ENCODE measurements at places on chromosomes 11 and 22.

- DNase-seq = no peak
Observed at GRCh38 chr11:14312736-14313438, 46.1 kb downstream of the RRAS2 start.

DNA sequence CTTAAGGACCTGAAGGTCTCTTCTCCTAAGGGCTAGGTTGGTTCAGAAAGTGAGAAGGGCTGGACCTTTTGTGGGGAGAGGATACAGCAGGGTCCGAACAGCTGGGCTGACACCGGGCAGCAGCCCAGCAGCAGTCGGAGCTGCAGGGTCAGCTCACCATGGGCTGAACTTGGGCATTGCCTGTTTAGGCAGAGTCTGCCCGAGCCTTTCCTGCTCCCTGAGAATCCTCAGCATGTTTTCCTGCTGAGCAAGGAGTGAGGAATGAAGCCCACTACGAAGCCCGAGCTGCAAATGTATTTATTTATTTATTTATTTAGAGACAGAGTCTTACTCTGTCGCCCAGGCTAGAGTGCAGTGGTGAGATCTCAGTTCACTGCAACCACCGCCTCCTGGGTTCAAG is 83.9 kb downstream of the PTPRJ start:
- DNase-seq = no peak

- DNase-seq = no peak
Observed at GRCh38 chr22:38271927-38272372, 860 bp downstream of the TMEM184B start.

GRCh38 chr11:21635394-21636145 is 557.3 kb upstream of the ANO5 start:
- DNase-seq = no peak

GRCh38 chr11:14095882-14096281 is 133.4 kb downstream of the SPON1 start:
- no peak for DNase-seq

GRCh38 chr22:37681556-37682049 is 4.5 kb upstream of the NOL12 start:
- peak; percentile 82 for DNase-seq

DNA sequence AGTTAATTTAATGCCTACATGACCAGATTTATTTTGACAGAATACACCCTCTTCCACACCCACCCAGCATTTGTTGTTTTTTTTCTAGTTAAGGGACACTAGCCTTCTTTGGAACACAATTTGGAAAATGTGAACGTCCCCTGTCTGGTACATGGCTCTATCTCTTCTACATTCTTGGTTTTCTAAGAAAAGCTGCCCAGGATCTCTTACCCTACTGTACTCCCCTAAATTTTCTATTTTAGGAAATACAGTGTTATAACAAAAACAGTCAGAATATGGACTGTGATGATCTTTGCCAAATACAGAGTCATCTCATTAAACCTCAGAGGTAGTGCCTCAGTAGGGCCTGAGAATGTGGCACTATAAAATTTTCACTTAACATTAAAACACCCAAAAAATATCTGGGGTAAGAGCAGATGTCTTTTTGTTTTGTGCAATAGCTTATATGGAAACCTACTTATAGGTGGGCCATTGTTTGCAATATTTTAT is 93.1 kb upstream of the SPON1 start:
- DNase-seq = no peak

DNA sequence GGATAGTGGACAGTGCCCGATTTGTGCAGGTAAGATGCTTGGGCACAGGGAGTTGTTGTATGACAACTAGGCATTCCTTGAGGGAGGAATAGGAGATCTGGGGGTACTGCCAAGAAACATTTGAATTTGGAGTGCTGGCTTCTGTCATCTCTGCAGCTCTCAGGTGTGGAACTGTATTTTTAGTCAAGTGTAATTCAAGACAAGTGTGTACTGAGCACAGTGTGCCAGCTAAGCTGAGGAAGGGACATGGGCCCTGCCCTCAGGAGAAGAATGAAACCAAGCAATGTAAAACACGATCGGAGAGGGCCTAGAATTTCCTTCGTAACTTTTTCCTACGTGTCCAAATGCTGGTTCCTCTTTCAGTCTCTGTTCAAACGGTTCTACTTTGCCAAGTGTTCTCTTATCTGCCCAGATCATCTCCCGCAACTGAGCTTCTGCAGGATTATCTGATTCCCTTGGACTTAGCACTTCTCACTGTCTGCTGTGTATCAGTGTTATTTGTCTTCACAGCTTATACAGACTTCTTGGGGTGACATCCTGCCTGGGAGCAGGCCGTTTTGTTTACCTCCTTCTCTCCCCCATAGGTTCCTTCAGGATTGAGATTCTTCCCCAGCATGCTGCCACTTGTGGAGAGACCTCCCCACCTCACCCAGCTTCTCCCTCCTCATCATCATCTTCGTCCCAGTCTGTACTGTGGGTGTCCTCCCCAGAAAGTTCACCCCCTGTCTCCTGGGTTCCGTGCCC is 27.6 kb downstream of the ART5 start:
- DNase-seq = no peak

- no peak for DNase-seq
Observed at GRCh38 chr11:70586261-70587074, 188.1 kb downstream of the CTTN start.

GRCh38 chr22:20384865-20385264 is 9.1 kb upstream of the ZNF74 start:
- no peak for DNase-seq

GRCh38 chr11:3745161-3745560 is 52.2 kb downstream of the NUP98 start:
- DNase-seq = no peak

DNA sequence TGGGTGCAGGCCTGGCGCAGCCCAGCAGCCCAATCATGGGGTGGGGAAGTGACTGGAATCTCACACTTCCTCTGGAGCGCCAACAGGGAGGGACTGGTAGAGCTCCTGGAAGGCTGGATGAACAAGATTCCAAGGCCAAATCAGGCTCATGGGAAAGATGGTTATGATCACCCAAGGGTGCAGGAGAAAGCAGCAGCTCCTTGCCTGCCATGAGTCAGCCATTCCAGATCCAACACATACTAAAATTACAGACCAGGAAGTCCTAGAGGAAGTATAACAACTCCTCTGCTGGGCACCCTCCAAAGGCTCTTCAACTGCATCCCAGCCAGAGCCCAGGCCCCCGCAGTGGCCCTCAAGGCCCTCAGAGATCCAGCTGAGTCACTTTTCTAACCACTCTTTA is 427.3 kb downstream of the TENM4 start:
- no peak for DNase-seq

DNA sequence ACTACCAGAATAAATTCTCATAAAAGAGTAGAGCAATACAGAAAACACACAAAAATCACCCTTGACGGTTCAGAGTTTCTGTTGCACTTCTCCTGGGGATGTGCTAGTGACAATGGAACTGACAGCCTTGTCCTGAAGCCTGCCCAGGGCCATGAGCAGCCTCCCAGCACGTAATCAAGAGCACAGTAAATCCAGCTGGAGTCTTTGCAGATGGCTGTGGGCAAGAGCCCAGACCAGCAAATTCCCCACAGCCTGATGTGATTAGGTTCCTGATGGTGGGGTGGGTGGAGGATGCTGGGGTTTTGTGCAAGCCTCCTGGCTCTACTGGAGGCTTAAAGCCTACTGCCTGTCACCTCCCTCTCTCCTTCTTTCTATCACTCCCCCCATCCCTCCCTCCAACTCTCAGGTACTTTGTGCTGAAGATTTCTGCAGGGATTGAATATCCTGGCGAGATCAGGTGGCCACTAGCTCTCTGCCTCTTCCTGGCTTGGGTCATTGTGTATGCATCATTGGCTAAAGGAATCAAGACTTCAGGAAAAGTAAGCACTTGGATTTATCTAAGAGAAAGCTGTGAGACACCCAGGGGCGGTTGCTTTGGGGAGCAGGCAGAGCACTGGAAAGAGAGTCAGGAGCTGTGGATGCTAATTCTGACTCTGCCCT is 18.1 kb downstream of the SLC6A5 start:
- no peak for DNase-seq

- DNase-seq = peak; percentile 47
Observed at GRCh38 chr11:129313541-129314297, 61.9 kb upstream of the BARX2 start.

GRCh38 chr11:73625696-73626318 is 20.6 kb upstream of the PLEKHB1 start:
- peak; percentile 83 for DNase-seq

DNA sequence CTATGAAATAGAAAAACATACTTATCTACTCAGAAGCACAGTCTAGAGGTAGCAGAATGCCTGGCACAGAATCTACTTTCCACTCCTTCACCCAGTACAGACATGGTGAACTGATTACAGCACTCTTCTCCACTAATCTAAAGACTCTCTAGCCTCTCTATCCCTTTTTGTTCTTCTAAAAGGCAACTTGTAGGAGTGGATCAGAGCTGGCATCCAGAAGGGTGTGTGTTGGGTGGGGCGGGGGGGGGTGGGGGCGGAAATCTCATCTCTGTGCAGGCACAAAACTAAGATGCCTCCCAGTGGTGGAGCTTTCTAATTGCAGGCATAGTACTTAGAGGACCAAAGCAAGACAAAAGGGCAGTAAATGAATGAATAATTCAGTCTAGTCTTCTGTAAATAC is 11.5 kb upstream of the EMID1 start:
- DNase-seq = no peak

GRCh38 chr11:105152560-105152959 is 13.0 kb upstream of the CARD18 start:
- no peak for DNase-seq

GRCh38 chr11:47251751-47252150 is 3.1 kb upstream of the ACP2 start:
- no peak for DNase-seq

DNA sequence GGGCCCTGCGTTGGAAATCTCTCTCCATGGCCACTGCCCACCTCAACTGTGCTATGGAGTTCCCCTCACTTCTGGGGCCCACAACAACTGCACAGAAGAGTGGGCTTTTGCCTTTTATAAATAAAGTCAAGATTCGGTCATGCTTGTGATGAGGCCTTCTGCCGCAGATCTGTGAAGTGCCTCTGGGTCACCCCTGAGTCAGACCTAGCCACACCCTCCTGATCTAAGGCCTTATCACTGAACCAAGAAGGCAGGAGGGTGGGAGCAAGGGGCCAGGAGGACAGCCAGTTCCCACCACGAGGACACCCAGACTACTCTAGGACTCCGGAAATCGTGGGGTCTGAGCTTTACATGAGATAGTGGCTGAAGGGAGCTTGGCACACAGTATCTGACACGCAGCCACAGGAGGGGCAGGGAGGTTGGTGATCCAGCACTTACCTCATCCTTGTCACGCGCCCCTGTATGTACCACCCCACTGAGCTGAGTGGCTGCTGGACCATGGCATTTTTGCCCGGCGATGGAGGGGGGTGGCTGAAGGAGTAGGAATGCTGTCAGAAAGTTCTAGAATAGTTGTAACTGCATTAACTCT is 115.7 kb downstream of the ABTB2 start:
- DNase-seq = no peak

GRCh38 chr11:95132956-95133355 is 43.3 kb downstream of the ENDOD1 start:
- no peak for DNase-seq

GRCh38 chr11:37804666-37805065 is 1206.6 kb upstream of the RAG2 start:
- no peak for DNase-seq

DNA sequence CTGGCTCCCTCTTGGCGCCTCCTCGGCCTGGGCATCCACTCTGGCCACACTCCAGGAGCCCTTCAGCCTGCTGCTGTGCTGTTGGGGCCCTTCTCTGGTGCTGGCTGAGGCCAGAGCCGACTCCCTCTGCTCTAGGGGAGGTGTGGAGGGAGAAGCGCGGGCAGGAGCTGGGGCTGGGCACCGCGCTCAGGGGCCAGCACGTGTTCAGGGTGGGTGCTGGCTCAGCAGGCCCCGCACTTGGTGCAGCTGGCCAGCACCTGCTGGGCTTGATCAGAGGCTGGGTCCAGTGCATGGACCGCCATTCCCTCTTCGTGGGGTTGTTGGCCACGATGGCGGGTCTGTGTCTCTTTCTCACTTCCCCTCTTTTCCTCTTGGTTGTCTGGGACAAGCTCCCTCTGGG is 2381.0 kb downstream of the LRRC4C start:
- no peak for DNase-seq

- no peak for DNase-seq
Observed at GRCh38 chr11:129852125-129852740, 36.6 kb downstream of the TMEM45B start.

- DNase-seq = no peak
Observed at GRCh38 chr11:93500759-93501158, 42.4 kb downstream of the SMCO4 start.

DNA sequence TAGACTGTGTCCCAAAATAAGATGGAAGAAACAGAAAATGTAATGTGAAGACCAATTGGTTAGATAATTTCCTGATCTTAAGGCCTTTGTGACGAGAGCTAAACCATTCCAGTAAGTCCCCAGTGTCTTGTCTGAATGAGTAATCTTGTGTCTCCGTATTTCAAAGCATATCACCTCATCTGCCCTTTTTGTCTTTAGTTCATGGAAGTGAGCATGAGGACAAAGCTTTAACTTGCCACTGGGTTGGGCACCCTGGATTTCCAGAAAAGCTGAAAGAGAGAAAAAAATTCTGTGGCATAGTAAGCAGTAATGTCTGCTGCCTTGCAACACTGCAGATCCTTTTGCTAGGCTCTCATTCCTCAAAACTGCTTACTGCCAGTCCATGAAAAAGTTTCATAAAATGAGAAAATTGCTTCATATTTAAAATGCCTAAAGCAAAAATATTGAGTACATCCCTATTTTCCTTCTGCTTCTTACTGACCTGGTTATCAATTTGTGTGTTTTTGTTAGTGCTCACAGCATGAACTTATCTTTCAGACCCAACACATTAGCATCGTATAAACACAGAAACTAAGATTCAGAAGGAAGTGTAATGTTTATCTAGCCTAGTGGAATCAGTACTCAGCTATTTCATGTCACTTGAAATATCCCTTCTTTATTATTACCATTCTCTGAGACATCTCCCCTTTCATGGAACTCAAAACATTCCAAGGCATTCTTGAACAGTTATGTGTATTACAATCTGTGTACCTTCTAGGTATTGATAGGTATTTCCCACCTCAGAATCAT is 5.3 kb downstream of the CASP12 start:
- no peak for DNase-seq

DNA sequence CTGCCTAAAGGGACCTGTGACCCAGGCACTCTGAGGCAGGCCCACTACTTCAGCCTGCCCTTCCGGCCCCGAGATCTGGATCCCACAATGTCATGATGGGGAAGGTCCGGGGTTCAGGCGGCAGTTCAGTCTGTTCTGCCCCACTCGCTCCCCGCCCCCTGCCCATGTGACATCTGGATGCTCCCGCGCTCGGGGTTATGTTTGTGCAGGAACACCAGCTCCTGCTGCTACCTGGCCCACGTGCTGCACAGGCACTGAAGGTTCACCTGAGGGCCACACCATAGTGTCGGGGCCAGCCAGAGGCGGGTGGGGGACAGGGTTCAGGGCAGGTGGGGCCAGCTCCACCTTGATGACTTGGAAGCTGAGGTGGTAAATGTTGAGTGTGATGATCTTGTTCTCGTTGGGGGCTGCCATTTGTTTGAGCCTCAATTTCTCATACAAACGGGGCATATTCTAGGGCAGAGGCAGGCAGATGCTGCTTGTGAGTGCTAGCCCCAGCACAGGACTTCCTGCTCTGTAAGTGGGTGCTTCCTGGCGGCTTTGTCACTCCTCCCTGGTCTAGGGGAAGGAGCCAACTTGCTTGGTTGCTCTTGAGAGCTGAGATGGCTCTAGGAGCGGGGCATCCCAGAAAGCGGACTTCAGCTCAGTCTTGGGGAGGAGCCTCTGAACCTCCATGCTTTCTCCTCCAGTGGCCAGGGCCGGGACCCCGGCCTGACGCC is 4.4 kb upstream of the SIPA1 start:
- no peak for DNase-seq

All from femur (tissue), 1 donor.